ENCODE measurements at places on chromosomes 6 and 20. TPM values are rescaled to one million over a fixed set of nuclear protein-coding genes. Genes with fewer than 3 reads are reported as not detected.

Gene PM20D2
- total RNA-seq = 27.9 TPM

DNA sequence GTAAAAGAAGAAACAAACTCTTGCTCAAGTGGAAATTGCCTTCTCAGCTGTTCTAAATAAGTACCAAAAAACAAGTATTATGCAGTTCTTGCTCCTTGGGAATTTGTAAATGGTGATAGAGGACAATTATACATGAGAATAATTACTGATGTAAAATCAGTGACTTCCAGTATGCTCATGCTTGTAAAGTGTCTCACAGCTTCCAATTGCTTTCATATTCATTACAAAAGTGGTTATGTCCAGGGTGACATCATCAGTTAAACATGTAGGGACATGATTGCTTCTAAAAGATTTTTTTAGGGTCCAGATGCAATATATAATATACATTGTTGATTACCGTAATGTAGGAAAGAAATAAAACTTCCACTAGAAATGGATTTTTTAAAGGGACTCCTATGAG lies 122.8 kb upstream of the B3GAT2 start:
- no peaks in the 10 kb centered on the region for H3K27me3 ChIP-seq
- no peaks in the 10 kb centered on the region for H3K4me1 ChIP-seq
- H3K4me3 ChIP-seq = no peak overlapping the region
- no peak for DNase-seq
- no peaks in the 10 kb centered on the region for H3K36me3 ChIP-seq

Gene PRPH2
- total RNA-seq = not detected

- no peaks in the 10 kb centered on the region for H3K4me1 ChIP-seq
- no peaks in the 10 kb centered on the region for H3K27me3 ChIP-seq
- H3K36me3 ChIP-seq = no peaks in the 10 kb centered on the region
- no peak overlapping the region for H3K27ac ChIP-seq
- no peak for DNase-seq
These were observed 491.9 kb downstream of the COL12A1 start for GRCh38 chr6:74713941-74714340.

Gene CST2
- total RNA-seq = not detected

DNA sequence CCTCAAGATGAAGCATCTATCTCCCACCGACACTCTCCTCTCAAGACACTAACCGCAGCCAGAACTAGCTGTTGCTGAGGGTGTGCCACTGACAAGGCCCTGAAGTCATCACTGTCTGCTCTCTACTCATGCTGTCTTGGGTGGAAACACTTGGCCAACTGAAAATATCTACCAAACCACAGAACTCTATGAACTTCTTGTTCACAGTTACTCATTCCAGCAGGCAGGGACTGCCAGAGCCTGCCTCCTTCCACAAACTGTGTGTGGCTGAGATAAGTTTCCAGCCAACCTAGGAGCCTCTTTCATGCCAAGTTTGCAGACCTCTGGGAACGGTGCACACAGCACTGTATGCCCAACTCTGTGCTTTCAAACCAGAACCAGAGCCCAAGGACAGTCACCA lies 45.5 kb upstream of the NXT1 start:
- no peaks in the 10 kb centered on the region for H3K27me3 ChIP-seq
- H3K27ac ChIP-seq = no peak overlapping the region
- no peaks in the 10 kb centered on the region for H3K36me3 ChIP-seq
- no peak overlapping the region for H3K4me3 ChIP-seq

DNA sequence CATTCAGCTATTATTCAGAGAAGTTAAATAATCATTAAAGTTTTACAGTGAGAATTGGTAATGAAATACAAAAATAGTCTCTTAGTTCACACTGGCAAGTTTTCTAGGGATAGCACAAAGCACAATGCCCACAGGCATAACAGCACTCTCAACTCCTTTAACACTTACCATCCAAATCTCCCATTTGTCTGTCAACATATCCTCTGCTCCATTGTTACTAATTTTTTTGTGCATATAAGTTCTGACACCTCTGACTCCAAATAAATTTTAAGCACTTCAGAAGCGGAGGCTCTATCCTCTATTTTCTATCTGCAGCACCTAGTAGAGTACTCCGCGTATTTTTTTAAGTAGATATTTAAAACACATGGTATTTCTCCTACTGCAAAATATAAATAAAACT lies 15.6 kb upstream of the RSPO3 start:
- no peaks in the 10 kb centered on the region for H3K36me3 ChIP-seq
- H3K27me3 ChIP-seq = no peaks in the 10 kb centered on the region
- no peak for DNase-seq
- no peak overlapping the region for H3K4me3 ChIP-seq
- H3K27ac ChIP-seq = no peak overlapping the region
- peaks cover 5% of the 10 kb centered on the region for H3K4me1 ChIP-seq

- no peaks in the 10 kb centered on the region for H3K27me3 ChIP-seq
- H3K4me1 ChIP-seq = peaks cover 30% of the 10 kb centered on the region
- H3K27ac ChIP-seq = no peak overlapping the region
These were observed 27.8 kb upstream of the APMAP start for GRCh38 chr20:25020345-25020744.

- no peak overlapping the region for H3K4me3 ChIP-seq
- no peak for DNase-seq
- H3K4me1 ChIP-seq = no peaks in the 10 kb centered on the region
- H3K27me3 ChIP-seq = no peaks in the 10 kb centered on the region
These were observed 55.1 kb upstream of the ISM1 start for GRCh38 chr20:13166011-13166410.

DNA sequence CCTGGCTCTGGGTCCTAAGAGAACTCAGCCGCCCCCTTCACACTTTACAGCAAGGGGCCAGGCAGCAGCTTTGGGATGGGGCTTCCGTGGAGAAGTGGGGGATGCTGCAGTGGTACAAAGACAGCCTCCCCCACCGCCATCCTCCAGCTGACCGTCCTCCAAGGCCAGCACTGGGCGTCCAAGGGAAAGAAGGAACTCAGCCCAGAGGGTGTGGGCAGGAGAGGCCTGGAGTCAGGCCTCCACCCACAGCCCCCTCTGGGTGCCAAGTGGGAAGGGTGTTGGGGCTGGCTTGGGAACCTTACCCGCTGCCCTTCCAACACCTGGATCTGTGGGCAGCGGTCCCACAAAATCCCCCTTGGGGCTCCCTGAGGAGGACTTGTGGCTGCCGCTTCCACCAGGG lies 13.1 kb downstream of the STMN3 start:
- H3K27ac ChIP-seq = no peak overlapping the region
- H3K4me1 ChIP-seq = peaks cover 21% of the 10 kb centered on the region
- no peaks in the 10 kb centered on the region for H3K36me3 ChIP-seq
- DNase-seq = no peak

DNA sequence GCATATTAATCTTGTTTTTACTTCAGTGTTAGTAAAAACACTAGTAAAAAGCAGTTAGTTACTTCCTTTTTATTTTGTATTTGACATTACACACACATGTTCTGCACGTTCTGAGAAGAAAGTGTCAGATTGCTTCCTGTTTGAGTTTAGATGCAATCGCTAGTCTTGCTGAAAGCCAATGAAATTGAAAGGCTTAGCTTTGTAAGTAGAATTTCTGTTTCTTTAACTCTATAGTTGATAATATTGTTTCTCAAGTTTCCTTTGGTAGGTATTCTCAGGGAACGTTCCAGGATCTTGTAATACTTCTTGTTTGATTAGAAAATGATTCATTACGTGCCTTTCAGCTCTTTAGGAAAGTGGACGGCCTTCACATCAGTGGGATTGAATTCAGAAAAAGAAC lies 55.0 kb downstream of the CDKAL1 start:
- no peak for DNase-seq
- no peak overlapping the region for H3K4me3 ChIP-seq
- no peaks in the 10 kb centered on the region for H3K4me1 ChIP-seq
- no peaks in the 10 kb centered on the region for H3K36me3 ChIP-seq
- no peaks in the 10 kb centered on the region for H3K27me3 ChIP-seq

Gene C6orf163
- total RNA-seq = 3.3 TPM

DNA sequence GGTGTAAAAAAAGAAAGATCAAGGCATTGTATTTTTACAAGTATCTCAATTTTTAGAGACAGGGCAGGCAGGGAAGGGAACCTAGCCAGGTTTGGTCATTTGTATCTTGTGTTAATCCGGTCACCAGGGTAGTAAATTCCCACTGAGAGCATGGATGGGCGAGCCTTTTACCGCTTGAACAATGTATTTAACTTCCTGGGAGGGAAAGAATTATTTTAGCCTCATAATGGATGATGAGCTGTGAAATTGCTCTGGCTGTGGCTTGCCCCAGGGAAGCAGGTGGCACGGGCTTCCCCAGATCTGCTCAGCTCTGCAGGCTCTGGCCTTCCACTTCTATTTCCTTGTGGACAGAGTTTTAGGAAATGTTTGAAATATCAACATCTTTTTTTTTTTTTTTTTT lies 72.9 kb downstream of the TOX2 start:
- H3K36me3 ChIP-seq = no peaks in the 10 kb centered on the region
- no peaks in the 10 kb centered on the region for H3K27me3 ChIP-seq
- H3K4me3 ChIP-seq = no peak overlapping the region
- H3K27ac ChIP-seq = no peak overlapping the region
- no peak for DNase-seq
